ENCODE measurements at places on chromosomes 2 and 18.

DNA sequence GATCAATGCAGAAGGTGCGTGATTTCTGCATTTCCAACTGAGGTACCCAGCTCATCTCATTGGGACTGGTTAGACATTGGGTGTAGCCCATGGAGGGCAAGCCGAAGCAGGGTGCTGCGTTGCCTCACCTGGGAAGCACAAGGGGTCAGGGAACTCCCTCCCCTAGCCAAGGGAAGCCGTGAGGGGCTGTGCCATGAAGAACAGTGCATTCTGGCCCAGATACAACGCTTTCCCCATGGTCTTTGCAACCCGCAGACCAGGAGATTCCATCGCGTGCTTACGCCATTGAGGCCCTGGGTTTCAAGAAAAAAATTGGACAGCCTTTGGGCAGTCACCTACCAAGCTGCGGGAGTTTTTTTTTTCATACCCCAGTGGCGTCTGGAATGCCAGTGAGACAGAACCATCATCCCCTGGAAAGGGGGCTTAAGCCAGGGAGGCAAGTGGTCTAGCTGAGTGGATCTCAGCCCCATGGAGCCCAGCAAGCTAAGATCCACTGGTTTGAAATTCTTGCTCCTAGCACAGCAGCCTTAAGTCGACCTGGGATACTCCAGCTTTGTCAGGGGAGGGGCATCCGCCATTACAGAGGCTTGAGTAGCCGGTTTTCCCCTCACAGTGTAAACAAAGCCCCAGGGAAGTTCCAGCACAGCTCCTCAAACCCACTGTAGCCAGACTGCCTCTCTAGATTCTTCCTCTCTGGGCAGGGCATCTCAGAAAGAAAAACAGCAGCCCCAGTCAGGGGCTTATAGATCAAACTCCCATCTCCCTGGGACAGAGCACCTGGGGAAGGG lies 21.7 kb downstream of the TFPI start:
- no peak for DNase-seq

GRCh38 chr2:151576080-151576479 lies 158.2 kb downstream of the NEB start:
- DNase-seq: no peak

DNA sequence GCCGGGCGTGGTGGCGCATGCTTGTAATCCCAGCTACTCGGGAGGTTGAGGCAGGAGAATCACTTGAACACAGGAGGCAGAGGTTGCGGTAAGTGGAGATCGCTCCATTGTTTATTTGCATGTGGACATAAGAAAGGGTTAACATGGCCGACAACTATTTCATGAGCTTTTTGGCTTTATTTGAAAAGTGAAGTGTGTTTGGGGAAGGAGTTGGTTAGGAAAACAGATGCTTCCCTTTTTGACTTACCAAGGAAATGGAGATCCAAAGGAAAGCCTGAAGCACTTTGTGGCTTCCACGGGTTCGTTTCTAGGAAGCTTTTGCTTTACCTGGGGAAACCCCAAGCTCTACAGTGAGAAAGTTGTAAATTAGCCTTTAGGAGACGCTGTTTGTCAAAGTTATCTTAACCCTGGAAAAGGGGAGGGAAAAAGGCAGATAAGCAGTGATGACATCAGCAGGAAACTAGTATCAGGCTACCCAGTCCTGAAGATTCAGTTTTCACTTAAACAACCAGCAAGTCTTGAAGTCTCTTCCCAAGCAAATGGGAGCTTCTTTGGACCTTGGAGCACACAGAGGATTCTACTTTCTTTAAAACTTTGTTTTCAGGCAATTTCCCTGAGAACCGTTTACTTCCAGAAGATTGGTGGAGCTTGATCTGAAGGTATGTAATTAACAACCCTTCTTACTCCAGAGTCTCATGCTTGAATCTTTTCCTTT lies at the start of gene CASP10:
TSS of gene CASP10 (plus strand) at position 492 of the 715 bp plus-strand sequence. CDS start 2,637 bp downstream, outside the sequence.
- DNase-seq: no peak

- DNase-seq: no peak
These were observed 99.7 kb downstream of the PLEKHM3 start for GRCh38 chr2:207925601-207926000.

DNA sequence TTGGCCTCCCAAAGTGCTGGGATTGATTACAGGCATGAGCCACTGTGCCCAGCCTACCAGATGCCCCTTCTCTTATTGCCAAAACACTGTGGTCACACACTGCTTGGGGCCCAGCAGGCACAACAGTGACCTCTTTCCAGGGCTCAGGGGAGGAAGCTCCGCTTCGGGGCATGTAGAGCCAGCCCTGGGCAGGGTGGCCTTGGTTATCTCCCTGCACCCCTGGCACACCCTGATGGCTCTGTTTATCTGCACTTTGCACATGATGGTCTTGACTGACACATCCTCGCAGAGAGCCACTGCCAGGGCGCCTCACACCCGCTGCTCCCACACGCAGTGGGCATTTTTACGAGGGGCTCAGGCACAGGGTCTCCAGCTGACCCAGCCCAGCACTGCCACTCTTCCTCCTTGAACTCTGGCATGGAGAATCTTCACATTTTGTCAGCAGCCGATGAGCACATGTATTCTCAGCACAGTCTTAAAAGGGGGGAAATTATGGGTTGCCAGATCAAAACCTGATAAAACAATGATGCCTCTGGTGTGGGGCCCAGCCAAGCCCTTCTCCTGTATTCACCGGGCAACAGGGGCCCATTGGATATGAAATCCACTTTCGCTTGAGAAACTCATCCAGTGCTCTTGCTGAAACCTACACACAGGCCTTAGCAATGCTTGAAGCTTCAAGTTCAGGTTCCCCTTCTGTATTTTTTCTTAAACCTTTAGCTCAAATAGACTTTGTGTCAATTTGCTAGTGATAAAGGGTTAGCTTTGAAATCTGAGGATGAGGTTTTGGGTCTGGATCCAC lies 5.9 kb downstream of the GYPC start:
- DNase-seq: no peak

DNA sequence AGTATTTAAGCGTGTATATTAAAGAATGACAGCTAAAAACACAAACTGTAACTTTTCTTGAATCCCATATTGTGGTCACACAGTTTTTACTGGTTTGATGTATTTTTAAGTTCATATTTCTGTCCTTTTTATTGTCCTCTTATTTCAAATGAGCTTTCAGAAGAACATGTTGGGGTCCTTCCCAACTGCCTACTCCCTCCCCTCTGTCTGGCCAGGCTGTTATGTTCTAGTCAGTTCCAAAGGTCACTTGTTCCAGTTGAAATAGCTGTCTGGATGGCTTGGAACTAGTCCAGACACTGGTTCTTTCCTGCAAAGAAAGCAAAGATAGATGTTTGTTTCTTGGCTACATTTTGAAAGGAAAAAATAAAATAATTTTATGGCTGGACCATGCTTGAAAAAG lies 306.9 kb downstream of the GULP1 start:
- DNase-seq: peak; percentile 18

- DNase-seq: no peak
These were observed 99.0 kb downstream of the NCK2 start for GRCh38 chr2:105843476-105844374.

GRCh38 chr2:60489289-60489688 lies 64.2 kb downstream of the BCL11A start:
- DNase-seq: no peak

DNA sequence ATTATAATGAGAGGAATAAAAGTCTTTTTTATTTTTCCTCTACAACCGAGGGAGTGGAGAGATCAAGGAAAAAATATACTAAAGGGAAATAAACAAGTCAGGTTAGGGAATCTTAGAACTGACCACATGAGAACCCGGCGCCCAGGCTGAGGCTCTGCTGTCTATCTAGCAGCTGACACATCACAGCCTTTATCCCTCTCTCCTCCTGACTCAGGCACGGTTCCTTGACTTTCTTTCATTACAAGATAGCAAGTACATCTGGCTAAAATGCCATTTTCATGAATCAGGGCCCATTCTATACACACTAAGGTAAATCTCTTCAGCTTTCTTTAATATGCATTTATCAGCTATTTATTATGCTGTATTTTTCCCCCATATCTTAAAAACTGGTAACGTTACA lies 296.0 kb downstream of the TMX3 start:
- DNase-seq: no peak

DNA sequence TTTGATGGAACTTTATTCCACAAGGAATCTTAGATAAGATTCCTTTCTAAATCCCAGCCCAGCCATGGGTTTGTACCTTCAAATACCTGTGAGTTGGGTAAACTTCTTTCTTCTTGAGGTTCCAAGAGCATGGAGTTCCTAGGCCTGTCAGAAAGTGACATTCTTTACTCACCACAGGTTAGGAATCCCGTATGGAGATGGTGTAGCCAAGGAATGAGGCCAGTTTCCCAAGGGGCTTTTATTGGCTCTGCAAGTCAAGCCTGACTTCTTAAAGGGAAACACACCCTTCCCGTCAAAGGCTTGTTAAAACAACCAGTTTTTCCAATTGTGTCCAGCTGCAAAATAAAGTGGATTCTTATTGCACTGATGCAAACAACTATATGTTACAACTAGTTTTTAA lies 45.8 kb downstream of the STK17B start:
- no peak for DNase-seq

GRCh38 chr18:66211749-66212148 lies 392.1 kb downstream of the CDH19 start:
- DNase-seq: no peak

DNA sequence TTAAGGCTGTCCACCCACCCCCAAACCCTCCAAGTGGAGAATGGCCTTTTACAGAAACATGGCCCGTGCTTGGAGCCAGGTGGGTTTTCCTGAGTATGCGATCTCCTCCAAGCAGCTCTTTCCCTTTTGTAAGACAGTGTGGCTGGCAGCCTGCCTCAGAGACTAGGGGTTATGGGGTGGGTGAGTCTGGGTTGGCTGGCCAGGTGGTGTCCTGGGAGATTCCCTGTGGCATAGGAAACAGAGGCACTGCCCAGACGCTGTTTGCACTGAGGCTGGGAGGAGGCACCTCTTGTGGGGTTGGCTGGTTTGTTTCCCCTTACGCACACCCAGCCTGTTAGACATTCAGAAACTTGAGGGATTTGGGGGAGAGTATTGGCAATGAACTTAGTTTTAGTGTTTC lies 82.3 kb upstream of the MCFD2 start:
- DNase-seq: no peak

DNA sequence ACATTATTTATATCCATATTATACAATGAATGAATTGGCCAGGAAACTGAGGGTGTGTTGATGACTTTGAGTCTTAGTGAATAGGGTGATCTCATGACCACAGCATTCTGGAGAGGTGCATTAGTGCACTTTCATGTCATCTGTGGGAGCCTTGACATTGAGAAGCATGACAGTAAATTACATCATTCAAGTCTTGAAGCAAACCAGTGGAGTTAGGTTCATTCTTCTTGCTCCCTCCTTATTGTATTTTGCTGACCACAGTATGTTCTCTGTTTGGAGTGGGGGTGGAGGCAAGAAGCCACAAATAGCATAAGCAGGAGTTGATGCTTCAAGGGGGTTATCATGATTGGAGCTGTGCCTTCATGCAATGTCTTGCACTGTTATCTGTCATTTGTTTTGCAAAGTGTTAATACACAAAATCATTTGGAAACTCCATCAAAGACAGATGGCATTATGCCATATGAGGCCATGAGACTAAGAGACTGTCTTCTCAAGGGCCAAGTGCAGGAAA lies 680.2 kb downstream of the NYAP2 start:
- DNase-seq: peak; percentile 96

DNA sequence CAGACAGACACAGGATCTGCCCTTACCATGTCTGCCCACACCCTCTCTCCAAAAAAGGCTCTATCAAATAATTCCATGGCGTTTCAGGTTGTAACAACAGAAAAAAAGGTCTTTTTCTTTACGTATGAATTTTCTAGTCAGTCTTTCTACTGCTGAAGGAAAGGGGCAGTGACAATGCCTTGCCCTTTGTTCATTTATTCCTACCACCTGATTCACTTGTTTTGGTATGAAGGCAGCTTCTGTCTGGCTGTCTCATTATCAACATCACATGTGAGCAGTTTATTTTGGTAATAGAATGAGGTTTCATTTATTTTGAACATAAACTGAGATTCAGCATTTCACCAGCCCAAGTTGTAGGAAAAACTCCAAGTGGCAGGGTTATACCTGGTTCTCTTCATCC lies 94.3 kb upstream of the KLF7 start:
- no peak for DNase-seq

DNA sequence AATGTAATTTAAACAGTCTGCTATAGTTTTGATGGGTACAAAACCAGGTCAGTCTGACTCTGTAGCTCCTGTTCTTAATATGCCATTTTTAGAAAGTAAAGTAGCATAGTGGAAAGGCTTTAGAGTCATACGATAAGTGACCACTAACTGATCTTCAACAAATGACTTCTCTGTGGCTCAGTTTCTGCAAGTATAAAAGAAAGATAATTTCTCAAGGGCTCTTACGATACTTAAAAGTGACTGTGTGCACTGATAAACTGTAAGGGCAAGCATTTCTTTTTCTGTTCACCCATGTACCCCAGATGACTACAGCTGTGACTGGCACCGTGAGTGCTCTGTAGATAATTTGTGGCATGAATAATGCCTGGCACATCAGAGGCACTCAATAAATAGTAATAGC lies 178.7 kb downstream of the LCLAT1 start:
- DNase-seq: no peak

DNA sequence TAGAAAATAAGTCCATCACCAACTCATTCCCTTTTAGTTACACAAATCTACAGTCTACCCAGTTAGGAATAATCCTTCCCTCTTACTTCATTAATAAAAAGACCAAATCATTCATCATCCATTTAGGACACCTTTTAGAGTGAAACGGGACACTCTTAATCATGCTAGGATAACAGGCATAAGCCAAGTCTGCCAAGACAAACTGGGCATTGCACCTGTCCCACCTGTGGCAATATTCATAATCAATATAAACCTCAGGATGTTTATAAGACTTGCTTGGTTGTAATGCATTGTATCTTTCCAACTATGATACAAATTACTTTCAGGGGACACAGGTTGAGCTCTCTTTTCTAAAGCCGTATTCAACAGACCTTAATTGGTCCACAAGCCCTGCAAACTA lies 82.7 kb upstream of the SH3BP4 start:
- no peak for DNase-seq

- DNase-seq: no peak
These were observed 160.0 kb upstream of the GCFC2 start for GRCh38 chr2:75870651-75871137.

DNA sequence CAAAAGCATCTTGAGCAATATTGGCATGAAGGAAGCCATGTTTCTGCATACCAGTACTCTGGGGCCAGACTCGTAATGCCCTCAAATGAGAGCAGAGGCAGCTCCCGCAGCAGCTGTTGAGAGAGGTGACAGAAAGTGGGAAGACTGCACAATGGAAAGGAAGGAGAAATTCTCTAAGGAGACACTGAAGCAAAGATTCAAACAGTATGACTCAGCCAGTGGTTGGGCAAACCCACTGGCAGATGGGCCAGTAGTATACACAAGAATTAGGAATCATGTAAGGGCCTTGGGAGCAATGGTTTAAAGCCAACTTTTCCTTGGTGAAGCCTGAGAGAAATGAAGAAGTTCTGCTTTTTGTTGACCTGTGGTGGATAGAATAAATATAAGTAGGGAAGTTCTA lies 2092.7 kb upstream of the PIK3C3 start:
- peak; percentile 67 for DNase-seq

Data from skeletal muscle cell (primary cell).